SJCRH30 (cell line): ENCODE measurements at places on chromosomes 13 and 19. TPM values are rescaled to one million over a fixed set of nuclear protein-coding genes. Genes with fewer than 3 reads are reported as not detected.
A peak's percentile ranks its signal among the peaks of the same experiment; 100 is the strongest.

DNA sequence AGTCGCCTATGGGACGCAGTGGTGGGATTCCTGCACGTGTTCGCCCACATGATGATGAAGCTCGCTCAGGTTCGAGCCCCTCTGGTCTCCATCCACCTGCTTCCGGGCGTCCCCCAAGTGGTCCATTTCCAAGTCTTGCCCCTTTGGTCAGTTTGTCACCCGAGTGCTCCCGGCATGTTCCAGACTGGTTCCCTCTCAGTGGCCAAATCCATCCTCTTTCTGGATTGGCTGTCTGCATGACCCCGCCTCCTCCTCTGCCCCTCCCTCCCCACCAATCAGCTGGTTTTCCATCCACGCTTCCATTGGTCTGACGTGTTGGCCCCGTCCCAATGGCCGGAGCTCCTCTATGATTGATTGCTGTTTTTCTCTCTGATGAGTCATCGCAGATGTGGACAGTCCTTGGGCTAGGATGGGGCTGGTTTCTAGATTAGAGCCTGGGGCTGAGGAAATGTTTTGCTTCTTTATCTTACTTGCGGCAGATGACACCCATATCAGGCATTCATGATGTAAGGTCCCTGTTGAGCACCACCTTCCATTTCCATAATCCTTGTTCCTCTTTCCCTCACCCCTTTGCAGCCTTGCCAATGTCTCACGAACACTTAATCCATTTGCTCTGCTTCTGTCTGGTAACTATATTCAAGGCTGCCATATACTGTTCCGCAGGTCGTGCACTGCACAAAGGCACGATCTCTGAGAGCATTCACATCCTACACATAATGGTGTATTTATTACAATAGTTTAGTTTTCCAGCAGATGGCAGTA lies 73.8 kb downstream of the MAP4K1 start:
- DNase-seq = peak; percentile 67

DNA sequence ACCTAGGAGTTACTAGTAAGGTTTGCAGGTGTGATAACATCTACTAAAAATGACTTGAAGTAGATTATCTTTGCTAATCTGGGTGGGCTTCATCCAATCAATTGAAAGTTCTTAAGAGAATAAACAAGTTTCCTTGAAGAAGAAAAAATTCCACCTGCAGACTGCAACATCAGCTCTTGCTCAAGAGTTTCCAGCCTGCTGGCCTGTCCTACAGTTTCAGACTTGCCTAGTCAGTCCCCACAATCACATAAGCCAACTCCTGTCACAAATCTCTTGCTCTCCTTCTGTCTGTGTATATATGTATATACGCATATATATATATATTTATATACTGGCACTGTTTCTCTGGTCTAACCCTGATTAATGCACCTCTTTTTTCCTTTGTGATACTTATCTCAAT lies 67.3 kb upstream of the ITM2B start:
- DNase-seq = no peak

GRCh38 chr19:39223703-39224279 lies 19.7 kb upstream of the SYCN start:
- DNase-seq = peak; percentile 34

DNA sequence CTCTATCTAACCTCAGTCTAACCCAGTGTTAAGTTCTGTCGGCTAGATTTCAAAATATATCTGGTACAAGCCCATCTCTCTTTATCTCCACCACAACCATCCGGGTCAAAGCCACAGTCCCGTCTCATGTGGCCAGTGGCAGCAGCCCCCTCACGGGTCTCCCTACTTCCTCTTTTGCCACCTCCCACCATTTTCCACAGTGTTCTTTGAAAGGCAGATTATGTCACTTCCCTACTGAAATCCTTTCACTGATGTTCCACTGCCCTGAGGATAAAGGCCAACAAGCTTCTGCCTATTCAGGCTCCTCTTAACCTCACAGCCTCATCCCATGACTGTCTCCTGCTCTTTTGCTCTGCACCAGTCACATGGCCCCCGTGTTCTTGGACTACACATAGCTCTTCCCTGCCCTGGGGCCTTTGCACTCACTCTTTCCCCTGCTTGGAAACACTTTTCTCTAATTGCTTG lies 117.2 kb downstream of the UBL3 start:
- DNase-seq = no peak

GRCh38 chr19:56969759-56970178 lies 129.2 kb upstream of the PEG3 start:
- DNase-seq = no peak

- DNase-seq = no peak
Measured at GRCh38 chr19:9835507-9835949, 410 bp downstream of the PIN1 start.

DNA sequence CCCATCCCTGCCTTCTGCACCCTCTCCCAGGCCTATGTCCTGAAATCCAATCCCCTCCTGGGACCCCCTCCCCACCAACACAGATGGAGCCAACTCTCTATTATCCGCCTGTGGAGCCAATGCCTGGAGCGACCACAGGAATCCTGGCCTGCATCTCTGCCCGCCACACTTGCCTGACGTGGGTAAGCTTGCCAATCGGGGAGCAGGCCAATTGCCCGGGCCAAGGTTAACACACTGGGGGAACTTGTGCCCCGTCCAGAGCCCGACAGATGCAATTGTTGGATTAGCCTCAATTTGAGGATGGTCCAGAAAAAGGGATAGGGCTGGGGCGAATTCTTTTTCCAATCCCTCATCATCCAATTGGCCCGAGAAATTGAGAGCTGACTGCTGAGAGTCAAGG lies 5.9 kb downstream of the WIZ start:
- no peak for DNase-seq

DNA sequence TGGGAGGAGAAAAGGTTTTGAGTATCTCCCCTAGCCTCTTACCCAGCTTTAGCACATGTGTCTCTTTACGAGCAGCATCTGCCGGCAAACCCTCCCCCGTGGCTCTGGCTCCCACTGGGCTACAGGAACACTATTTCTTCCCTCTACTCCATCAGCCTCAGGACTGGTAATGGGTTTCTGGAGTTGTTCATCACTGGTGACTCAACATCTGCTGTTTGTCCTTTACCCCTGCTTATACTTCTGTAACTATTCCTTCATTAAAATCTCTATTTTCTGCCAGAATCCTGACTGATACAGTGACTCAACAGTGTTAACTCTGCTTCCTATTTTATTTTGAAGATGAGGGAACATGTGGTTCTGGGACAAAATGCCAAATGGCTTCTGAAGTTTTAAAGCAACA lies 437.3 kb upstream of the HTR2A start:
- DNase-seq = no peak

DNA sequence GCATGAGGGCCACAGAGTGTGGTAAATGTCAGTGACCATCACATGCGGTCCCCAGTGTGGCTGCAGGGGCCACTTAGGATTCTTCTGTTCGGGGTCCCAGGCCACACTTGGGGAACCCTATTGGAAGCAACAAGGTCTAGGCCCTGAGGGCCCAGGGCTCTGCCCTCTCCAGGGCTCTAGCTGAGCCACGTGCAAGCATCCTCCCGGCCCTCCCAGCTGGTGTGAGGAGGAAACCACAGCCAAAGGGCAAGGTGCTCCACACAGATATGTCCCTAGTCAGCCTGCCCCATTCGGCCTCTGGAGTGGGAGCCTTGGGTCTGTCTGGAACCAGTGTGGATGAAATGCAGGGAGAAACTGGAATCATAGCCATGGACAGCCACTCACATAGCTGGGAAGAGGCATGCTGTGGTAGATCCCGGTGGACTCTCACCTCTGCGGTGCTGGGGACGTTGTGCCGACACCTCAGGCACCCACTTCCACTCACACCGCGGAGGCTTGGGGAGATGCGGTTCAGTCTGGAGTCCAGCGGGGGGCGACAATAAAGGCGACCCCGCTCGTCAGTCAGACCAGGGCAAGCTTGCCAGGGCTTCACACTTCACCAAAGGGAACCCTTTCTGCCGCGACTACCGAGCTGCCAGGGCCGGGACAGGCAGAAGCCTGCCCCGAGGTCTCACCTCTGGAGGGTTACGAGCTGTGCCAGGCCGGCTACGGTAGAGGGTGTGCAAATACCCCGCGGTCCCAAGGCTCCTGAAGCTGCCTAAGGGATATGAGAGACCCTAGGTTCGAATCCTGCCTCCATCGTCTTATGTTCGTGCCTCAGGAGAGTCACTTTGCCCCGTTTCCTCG lies 4.3 kb upstream of the ZNF497 start:
- no peak for DNase-seq

GRCh38 chr13:45796426-45797235 lies 54.9 kb downstream of the SIAH3 start:
- DNase-seq = no peak

GRCh38 chr13:44147648-44148047 lies 226.0 kb upstream of the SERP2 start:
- no peak for DNase-seq

DNA sequence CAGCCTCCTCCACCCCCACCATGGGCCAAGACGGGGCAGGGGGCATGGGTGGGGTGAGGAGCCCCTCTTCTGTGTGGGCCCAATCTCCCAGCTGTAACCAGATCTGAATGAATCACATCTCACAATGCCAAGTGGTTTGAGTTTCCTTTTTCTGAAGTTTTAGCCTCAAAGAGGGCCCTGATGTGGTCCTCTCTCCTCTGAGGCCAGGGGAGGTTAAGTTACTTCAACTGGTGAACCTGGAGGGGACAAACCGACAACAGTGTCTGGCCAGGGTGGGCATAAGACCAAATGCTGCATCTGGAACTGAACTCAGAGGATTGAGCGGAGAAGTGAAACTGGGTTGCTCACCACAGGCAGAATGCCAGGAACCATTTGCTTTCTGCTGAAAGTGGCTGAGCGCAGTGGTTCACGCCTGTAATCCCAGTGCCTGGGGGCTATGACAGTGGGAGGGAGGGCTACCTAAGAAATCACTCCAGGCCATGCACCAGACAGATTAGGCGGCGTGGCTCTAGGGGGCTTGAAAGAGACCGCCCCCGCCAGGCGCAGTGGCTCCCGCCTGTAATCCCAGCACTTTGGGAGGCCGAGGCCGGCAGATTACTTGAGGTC lies 15.4 kb upstream of the IRGC start:
- peak; percentile 85 for DNase-seq

- peak; percentile 79 for DNase-seq
Measured at GRCh38 chr19:2355168-2356035, 4.7 kb upstream of the TMPRSS9 start.

GRCh38 chr13:42239644-42240043 lies 32.3 kb upstream of the AKAP11 start:
- no peak for DNase-seq

DNA sequence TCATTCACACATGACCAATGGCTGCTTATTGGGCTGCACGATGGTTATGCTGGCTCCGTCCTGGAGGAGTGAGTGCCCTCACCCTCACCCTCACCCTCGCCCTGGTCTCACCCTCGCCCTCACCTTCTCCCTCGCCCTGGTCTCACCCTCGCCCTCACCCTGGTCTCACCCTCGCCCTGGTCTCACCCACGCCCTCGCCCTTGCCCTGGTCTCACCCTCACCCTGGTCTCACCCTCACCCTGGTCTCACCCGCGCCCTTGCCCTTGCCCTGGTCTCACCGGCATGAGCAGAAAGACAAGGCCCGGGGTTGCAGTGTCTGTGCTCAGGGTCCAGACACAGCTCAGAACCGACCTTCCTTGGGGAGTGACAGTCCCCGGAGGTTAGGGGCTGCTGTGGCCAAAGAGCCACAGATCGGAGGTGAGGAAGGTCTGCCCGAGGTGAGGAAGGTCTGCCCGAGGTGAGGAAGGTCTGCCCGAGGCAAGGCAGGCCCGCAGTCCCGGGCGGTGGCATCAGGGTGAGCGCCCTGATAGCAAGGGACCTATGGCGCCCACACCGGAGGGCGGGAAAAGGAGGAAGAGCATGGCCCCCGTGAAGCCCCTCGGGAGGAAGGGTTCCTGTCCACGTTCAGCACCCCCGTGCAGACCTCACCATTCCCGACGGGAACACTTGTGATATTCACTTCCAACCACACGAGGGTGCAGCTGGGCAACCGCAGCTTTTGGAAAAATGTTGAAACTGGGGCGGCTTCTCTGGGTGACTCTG lies 65.6 kb downstream of the MCF2L start:
- peak; percentile 67 for DNase-seq

CNMD gene
- 0.13 TPM in 1 of 2 replicates, not detected in the other for total RNA-seq

LINGO3 gene
- not detected in 2 replicates for total RNA-seq

FFAR1 gene
- total RNA-seq = not detected in 2 replicates

FGF14 gene
- 0.02 TPM in 1 of 2 replicates, not detected in the other for total RNA-seq

SH2D3A gene
- not detected in 2 replicates for total RNA-seq

PSG1 gene
- not detected in 2 replicates for total RNA-seq

NAPSA gene
- 0.08 and 0.18 TPM in 2 replicates for total RNA-seq

PHF11 gene
- total RNA-seq = not detected in 2 replicates
